ENCODE measurements at places on chromosomes 1 and 21.

DNA sequence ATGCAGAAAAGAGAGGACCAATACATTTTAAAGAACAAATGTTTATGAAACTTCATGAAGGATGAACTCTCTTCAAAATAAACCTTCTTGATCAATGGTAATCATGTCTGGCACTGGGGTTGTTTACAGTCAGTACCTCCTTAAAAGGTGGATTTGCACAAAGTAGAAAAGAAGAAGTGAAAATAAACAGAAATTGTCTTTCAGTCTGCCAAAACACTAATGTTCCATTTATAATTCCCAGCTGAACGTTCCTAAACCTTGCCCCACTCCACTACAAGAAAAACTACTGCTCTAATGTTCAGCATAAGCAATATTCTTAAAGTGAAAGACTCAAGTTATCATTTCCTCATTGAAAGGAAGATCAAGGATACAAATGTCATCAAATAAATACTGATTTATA is 86.2 kb downstream of the EIF4G3 start:
- DNase-seq, result no peak

DNA sequence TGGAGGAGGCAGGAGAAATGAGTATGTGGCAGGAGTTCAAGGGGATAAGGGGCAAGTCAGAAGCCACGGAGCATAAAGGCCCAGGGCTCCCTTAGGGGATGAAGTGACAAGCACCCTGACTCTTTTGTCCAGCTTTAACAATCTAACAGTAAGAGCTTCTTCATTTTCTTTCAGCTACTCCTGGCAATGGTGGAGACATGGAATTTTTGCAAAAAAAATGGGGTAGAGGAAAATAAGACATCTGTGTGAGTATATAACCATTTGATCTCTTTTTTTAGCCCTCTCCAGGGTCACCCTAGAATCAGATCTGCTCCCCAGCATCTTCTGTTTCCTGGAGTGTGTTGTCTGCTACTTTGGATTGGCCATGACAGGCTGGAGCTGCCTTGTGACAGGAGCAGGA is 47.1 kb downstream of the ZNF697 start:
- DNase-seq, result no peak

- no peak for DNase-seq
Observed at GRCh38 chr1:216533776-216534175, 110.5 kb upstream of the USH2A start.

GRCh38 chr1:41862384-41863221 is 56.1 kb downstream of the HIVEP3 start:
- DNase-seq, result peak; percentile 23

DNA sequence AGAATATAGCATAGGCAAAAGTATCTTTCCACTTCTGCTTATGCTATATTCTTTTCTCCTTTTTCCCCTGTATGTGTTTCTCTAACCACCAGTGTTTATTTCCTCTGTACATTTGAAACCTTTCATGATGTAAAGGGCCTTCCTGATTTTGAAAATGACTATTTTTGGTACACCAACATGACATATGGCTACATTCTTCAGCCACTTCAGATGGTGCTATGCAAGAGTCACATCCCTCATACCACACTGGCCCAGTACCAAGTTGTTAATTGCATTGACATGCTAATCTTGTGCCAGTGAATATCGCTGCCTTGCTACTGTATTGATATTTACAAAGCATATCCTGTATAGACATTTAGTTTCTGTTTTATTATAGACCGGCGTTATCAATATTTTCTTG is 408.7 kb downstream of the NCAM2 start:
- DNase-seq, result no peak

DNA sequence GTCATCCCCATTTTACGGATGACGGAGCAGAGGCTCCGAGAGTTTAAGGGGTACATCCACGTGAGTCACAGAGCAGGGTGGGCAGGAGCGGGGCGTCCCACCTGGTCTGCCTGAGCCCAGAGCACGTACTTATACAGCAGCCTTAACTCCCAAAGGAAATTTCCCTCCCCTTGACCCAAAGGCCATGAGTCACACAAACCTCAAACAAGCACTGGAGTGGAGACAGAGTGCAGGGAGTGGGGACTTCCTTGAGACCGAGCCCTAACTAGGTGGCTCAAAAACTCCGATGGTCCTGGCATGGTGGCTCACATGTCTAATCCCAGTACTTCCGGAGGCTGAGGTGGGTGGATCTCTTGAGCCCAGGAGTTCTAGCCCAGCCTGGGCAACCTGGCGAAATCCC is 141.6 kb upstream of the KLHDC7A start:
- no peak for DNase-seq

DNA sequence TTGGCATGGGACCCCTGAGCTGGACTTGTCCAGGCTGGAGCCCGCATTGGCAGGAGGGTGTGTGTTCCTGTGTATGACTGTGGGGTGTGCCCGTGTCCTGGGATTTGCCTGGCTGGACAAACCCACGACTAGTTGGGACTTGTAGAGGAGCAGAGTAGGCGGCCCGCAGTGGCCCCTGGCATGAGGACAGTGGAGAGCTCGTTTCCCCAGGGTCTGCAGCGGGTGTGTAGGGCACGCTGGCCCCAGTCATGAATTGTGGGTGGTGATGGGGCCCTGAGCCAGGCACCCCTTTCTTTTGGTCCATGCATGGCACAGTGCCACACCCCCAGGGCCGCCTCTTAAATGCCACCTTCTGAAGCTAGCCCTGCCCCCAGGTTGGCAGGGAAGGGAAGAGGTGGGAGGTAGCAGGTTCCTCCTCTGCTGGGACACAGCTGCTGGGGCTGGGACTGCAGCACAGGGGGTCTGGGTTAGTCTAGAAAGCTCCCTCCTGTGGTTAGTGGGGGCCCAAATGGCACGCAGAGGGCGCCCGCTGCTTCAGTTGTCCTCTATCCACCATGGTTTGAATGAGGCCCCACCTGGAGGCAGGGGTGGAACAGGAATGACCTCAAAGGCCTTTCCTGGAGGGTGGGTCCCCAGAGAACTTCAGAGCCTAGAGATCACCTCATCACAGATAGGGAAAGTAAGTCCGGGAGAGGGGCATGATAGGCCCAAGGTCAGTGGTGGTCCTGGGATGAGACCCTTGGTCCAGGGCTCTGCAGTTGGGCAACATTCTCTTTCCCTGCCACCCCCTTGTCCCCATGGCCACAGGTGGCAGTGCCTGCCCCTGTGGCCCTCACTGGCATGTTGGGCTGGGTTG is 4.1 kb downstream of the CROCC start:
- DNase-seq, result no peak

Measured in CD4-positive, alpha-beta T cell treated with Interleukin-15 for 4 hours (primary cell).